GM12878 (cell line): ENCODE measurements at places on chromosomes 12 and 14. TPM values are rescaled to one million over a fixed set of nuclear protein-coding genes. Genes with fewer than 3 reads are reported as not detected.

DNA sequence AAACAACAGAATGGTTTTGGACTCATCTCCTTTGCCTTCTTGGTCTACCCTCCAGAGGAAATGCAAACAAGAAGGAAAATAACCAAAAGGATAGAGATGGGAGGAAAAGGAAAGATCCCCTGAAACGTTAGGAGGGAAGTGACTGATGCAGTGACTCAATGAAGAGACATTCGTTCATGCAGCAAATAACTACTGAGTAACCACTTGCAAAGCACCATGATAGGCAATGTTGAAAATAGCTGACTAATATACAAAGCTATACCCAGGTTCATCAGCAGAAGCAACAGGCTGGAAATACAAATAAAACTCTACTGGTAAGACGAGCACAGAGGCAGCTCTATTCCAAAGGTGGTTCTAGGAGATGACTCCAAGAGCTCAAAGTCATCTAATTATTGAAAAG, 41.8 kb downstream of the R3HDM2 start:
- no peak for DNase-seq

GRCh38 chr12:116404247-116404646, 126.8 kb upstream of the MED13L start:
- no peak for DNase-seq

DNA sequence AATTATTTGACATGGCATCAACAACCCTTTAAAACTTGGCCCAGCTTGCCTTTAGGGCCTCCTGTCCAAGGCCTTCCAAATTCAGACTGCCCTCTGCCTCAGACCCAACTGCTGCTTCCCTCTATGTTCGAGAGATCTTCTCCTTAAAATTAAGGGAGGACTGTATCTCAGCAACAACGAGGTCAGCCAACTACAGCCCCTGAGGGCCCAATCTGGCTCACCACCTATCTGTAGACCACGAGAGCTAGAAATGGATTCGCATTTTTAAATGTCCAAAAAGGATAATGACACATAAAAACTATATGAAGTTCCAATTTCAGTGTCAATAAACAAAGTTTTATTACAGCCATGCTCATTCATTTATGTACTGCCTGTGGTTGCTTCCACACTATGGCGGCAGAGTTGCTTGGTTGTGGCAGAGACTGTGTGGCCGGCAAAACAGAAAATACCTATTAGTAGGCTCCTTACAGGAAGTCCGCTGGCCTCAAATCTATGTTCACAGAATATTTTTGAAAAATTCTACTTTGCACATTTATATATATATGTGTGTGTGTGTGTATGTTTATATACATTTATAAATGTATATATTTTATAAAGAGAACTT, 1026.9 kb downstream of the BCL11B start:
- no peak for DNase-seq

GRCh38 chr12:90017316-90017715, 308.7 kb upstream of the ATP2B1 start:
- DNase-seq = no peak

Gene KRT8
- polyA plus RNA-seq = 0.28 and 0.35 TPM in 2 replicates

Gene PABPN1
- 64.3 and 76.8 TPM in 2 replicates for polyA plus RNA-seq
